ENCODE measurements at places on chromosomes 3 and 15.

GRCh38 chr15:89098281-89098680, 10.0 kb downstream of the ABHD2 start:
- DNase-seq: no peak

- no peak for DNase-seq
These were observed 13.0 kb downstream of the ZBED2 start for GRCh38 chr3:111582120-111582474.

GRCh38 chr3:129599607-129600006, 6.9 kb downstream of the PLXND1 start:
- DNase-seq: no peak

DNA sequence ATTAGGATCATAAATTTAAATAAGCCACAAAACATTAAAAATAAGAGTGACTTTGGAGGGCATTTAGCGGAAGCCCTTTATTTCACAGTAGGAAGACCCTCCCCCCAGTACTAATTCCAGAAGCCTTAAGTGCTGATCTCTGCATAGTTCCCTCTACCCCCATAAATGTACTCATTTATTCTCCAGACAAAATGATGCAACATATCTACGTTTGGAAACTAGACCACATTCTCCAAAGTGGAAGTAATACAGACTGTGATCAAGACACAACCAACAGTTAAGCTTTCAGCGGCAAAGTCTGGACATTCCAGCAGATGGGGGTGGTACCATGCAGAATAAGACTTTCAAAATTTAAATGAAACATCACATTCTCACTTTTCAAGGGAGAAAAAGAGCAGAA, 44.8 kb upstream of the RPS17 start:
- DNase-seq: no peak

- no peak for DNase-seq
These were observed 9.0 kb downstream of the WNT7A start for GRCh38 chr3:13870902-13871301.

GRCh38 chr3:188863999-188864406, 307.8 kb upstream of the TPRG1 start:
- DNase-seq: no peak

GRCh38 chr3:173739726-173740125, 342.2 kb downstream of the NLGN1 start:
- no peak for DNase-seq

- no peak for DNase-seq
These were observed 48.1 kb downstream of the APBA2 start for GRCh38 chr15:28933710-28934445.

GRCh38 chr3:142088522-142088921, 60.8 kb downstream of the TFDP2 start:
- DNase-seq: no peak

DNA sequence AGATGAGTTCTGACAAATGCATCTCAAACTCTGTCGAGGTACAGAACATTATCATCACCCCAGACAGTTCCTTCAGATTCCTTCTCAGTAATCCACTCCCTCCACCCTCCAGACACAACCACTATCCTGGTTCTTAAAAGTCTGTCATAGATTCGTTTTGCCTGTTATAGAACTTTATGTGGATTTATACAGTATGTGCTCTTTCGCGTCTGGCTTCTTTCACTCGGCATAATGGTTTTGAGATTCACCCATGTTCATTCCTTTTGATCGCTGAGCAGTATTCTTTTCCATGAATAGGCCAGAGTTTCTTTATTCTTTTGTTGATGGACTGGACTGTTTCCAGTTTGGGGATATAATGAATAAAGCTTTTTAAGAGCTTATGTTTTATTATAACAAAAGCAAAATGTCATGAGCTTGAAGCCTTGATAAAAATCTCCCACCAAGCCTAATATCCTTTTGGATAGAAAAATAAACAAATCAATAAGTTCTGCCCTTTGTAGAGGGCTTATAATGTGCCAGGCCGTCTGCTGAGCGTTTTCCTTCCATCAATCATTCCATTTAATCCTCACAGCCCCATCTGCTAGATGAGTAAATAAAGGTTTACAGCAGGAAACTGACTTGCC, 21.3 kb upstream of the RFTN1 start:
- no peak for DNase-seq

GRCh38 chr3:119700269-119700919, 2.4 kb upstream of the CFAP91 start:
- no peak for DNase-seq

GRCh38 chr15:46709460-46710083, 1007.7 kb upstream of the SEMA6D start:
- no peak for DNase-seq

DNA sequence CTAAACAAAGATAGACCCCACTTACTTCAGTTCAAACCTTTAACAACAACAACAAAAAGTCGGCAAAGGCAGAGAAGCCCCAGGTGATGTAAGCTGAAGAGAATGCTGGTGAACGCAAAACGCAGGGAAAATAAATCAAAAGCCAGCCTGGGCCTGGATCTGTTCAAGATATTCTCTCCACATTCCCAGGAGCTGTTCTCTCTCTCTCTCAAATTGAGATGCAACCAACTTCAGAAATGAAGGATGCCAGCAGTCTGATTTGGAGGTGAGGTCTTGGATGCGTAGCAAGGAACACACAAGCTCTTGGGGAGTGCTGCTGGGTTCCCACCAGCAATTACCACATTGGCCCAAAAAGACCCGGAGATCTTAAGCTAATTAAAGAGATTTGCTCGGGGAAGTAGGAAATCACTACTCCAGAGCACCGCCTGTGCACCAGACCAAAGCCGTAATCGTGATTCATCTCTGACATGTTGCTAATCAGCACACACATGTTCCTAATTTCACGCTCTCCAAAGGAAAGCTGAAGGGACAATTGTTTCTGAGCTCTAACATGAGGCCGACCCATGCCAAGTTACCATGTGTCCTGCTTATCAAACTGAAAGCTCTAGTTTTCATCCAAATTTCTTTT, 37.1 kb downstream of the IL17RD start:
- no peak for DNase-seq

DNA sequence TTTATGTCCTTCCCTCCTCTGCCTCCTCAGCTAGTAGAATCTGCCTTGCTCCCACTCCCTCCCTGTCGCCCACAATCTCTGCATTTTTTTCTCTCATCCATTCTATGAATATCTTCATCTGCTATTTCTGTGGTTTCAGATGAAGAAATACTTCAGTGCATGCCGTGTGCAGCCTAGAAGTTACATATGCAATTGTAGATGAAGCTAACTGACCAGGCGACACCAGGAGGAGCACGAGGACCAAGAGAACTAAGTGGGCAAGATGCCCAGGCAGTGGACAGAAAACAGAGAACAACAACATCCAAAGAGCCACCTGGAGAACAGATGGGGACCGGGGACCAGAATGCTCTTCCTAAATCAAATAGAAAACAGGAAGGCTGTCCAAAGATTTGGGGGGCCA, 121.4 kb upstream of the ATP11B start:
- DNase-seq: no peak

- DNase-seq: no peak
These were observed 398.3 kb downstream of the MFSD1 start for GRCh38 chr3:159200176-159200575.

- DNase-seq: no peak
These were observed 42.9 kb downstream of the CTDSPL start for GRCh38 chr3:37904601-37905000.

GRCh38 chr15:56014677-56015076, 21.3 kb upstream of the NEDD4 start:
- no peak for DNase-seq

- no peak for DNase-seq
These were observed 245.9 kb upstream of the TOPAZ1 start for GRCh38 chr3:43995547-43996378.

DNA sequence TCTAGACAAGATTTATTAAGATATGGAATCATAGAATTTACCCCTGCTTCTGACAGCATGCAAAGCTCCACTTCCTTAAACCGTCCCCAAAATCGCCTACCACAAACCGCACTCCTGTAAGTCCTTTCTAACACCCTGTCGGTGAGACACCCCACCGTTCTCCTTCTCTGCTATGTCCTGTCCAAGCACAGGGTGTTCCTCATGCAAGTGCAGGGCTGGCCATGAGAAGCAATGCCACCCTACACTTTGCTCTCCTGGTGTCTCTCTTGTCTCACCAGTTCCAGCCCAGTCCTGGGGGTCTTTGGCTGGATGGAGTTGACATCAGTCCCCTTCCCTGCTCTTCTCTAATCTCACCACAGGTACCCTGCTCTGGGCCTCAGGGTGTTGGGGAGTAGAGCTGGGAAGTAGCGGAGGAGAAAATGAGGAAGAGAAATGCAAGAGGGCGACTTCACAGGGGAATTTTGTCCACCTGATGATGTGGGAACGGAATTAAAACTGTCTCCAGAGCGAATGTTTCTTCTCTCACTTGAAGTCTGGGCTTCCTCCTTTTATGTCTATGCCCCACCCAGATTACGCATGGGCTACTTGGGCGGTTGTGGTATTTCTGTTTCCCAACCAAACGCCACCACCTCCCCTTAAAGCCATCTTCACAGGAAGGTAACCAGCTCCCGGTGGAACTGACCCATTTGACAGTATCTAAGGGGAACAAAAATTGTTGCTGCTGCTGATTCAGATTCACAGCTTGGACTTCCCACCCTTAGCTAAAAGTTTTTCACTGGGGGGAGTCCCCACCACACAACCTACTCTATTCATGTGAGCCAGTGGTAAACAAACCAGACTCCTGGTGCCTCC, 49.9 kb downstream of the CASR start:
- DNase-seq: no peak

- DNase-seq: no peak
These were observed 78.8 kb upstream of the SLC6A6 start for GRCh38 chr3:14323401-14324223.

GRCh38 chr15:69957175-69957574, 140.5 kb downstream of the TLE3 start:
- no peak for DNase-seq

GRCh38 chr3:183540501-183541234, 14.8 kb downstream of the KLHL6 start:
- no peak for DNase-seq

- no peak for DNase-seq
These were observed 25.9 kb downstream of the SLC30A4 start for GRCh38 chr15:45496658-45497057.

DNA sequence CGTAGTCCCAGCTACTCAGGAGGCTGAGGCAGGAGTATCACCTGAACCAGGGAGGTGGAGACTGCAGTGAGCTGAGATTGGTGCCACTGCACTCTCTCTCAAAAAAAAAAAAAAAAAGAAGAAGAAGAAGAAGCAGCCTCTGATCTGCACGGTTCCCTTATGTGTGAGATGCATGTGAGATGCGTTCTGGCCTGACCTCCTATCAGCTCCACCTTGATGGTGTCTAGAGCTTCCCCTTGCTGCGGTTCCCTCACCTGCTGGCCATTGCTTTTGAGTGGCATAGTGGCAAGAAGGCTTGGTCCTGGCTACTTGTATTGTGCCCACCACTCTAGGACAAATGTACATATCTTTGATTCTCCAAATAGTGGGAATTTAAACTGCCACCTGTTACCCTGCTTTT, 49.4 kb upstream of the CFAP161 start:
- DNase-seq: no peak

DNA sequence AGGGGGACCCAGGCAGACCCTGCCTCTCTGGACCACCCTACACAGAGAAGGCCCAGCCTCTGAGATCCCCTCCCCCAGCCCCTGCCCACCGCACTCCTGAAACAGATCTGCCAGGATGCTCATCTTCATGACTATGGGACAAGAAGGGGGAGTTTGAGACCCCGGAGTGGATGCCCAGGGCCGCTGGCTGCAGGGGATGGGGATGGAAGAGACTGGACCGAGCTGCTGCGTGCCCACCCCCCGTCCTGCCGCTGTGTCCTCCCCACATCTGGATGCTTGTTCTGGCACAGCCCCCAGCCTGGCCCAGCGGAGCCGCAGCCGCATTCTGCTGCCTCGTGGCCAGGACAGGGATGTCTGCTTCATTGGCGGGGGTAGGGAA, 30.3 kb upstream of the SEMA3F start:
- DNase-seq: no peak

GRCh38 chr15:99095626-99096025, 9.3 kb upstream of the SYNM start:
- DNase-seq: no peak

- no peak for DNase-seq
These were observed 106.5 kb downstream of the TPRA1 start for GRCh38 chr3:127483902-127484591.

GRCh38 chr3:126125341-126125740, 41.4 kb upstream of the SLC41A3 start:
- DNase-seq: no peak

DNA sequence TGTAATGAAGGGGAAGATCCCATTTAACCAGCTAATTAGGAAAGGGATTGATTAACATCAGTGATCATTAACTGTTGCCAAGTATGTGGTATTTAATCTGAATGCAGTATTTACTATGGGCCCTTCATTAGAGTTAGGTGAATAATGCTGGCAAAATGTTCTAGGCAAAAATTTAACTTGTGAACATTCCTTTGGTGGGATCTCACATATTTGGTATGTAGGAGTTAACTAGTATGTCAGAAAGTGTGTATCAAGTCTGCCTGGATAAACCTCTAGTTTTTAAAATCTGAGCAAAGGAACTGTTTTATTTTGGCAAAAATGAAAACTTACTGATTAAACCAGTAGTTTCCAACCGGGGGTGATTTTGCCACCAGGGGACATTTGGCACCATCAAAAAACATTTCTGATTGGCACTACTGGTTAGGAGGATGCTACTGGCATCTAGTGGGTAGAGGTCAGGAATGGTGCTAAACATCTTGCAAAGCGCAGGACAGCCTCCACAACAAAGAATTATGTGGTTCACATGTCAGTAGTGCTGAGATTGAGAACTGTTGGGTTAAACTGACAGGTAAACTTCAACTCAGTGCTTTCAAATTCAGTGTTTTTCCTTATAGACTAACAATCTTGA, 22.5 kb downstream of the LRTM1 start:
- DNase-seq: no peak

- DNase-seq: no peak
These were observed 238.3 kb upstream of the SLITRK3 start for GRCh38 chr3:165434516-165434915.

DNA sequence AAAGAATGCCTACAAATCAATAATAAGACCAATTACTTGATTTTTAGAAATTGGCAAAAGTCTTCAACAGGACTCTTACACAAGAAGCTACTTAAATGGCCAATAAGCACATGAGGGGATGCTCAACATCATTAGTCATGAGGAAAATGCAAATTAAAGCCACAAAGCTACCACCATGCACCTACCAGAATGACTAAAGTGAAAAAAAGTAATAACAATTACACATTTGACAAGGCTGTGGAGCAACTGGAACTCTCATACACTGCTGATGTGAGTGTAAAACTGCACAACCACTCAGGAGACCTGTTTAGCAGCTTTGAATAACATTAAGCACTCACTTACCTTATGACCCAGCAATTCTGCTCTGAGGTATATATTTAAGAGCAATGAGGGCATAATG, 68.4 kb downstream of the PPCDC start:
- no peak for DNase-seq

- no peak for DNase-seq
These were observed 70.9 kb downstream of the MYO9A start for GRCh38 chr15:72047020-72047419.

Measured in NCI-H1436 treated with DMSO at 0.1 percent for 48 hours (cell line).